ENCODE measurements at places on chromosomes 2 and 18.

DNA sequence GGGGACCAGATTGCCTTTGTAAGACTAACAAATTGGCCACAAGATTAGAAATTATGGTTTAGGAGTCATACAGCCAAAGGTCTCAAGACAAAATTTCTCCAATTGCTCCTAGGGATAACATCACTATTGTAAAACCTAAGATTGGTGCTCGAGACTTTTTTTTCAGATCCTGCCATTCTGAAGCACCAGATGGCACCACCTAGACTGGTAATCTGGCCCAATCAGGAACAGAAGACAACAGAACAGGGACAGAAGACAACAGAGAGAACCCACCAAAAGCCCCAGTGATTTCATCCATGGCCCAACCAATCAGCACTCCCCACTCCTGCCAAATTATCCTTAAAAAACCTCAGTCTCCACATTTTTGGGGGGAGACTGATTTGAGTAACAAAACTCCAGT lies 66.8 kb downstream of the LINC00305 start:
- DNase-seq: no peak

DNA sequence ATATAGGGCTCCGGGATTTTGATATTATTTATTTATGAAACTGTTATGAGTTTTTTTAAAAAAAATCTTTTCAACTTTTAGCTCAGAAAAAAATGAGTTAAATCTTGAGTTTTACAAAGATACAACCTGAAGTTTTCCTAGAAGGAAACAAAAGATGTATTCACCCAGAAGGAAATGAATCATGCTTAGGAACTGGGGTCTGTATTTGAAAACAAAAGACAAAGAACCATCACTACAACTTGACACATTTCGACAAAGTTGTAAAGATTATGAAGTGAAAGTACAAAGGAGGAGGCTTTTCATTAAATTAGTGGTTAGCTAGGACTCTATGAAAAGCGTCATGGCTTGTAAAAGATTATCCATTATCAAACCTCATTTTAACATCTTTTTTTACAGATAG lies 143.3 kb downstream of the PDE1A start:
- no peak for DNase-seq

DNA sequence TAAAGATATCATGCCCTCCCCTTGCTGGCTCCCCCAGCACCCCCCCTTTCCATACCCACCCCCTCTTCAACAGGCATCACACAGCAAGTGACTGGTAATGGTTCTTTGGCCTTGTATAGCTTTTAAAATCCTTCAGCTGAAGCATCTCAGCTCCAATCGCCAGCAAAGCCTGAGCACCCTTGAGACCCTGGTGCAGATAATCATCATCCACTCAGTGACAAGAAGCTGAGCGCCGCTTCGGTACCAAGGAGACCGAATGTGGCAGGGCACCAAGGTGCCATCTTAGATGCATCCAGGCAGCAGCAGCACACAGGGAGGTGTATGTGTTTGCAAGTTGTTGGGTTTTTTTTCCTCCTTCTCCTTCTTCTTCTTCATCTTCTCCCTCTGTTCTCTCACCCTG lies 232.7 kb downstream of the BCL11A start:
- no peak for DNase-seq

DNA sequence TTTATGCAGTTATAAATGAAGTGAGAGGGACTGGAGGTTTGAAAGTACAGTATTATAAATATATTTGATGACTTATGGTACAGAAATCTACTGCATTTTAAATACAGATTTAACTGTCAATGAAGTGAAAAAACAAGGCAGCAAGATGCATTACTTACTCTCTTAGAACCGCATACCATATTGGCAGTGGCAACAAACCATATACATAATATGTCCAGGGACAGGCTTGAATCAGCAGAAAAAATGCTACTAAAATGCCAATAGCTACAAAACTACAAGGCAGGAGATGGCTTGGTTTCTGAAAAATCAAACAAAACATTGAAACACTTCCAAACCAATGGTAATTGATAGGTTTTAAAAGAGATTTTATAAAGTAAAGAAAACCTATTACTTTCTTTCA lies 77.2 kb downstream of the PIGN start:
- no peak for DNase-seq

GRCh38 chr2:151119374-151119773 lies 142.3 kb downstream of the RBM43 start:
- DNase-seq: no peak

DNA sequence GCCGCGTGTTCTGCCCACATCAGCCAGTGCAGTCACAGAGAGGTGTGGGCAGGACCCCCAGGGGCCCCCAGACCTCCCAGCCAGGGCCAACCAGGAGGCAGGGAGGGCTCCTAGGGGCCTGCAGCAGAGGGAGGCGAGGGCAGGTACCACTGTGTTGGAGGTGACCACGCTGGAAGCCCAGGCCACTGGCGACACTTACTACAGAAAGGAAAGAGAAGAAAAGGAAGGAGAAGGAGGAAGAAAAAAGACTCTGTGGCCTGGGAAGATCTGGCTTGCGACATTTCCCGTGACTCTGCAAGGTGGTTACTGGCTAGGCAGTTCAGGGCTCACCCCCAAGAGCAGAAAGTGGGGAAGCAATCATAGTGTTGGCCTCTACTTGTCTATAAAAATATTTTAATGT lies 98.1 kb upstream of the BCL2L11 start:
- DNase-seq: no peak

- DNase-seq: no peak
Observed at GRCh38 chr2:109679626-109680025, 65.5 kb downstream of the SOWAHC start.

GRCh38 chr2:25615386-25615785 lies 58.0 kb downstream of the DTNB start:
- no peak for DNase-seq

DNA sequence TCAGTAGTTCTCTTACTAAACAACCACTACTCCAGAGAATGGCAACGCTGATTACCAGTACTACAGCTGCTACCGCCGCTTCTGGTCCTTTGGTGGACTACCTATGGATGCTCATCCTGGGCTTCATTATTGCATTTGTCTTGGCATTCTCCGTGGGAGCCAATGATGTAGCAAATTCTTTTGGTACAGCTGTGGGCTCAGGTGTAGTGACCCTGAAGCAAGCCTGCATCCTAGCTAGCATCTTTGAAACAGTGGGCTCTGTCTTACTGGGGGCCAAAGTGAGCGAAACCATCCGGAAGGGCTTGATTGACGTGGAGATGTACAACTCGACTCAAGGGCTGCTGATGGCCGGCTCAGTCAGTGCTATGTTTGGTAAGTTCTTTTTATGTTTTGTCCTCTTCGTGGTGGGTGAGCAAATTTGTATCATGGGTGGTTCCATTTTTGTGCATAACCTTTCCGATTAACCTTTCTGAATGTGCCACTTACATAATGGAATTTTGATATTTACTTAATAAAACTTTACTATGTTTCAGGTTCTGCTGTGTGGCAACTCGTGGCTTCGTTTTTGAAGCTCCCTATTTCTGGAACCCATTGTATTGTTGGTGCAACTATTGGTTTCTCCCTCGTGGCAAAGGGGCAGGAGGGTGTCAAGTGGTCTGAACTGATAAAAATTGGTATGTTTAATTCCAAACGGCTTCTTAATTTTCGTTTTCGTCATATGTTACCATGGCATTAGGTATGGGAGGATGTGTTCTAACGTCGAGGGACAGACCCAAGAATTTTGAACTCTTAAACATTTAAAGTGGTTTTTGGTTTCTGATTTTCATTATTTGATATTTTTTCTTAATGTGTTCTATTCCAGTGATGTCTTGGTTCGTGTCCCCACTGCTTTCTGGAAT lies 1.3 kb downstream of the SLC20A1 start:
- DNase-seq: no peak

GRCh38 chr2:68466361-68466777 lies 725 bp downstream of the FBXO48 start:
- DNase-seq: no peak

GRCh38 chr2:231461516-231461971 lies 2.7 kb downstream of the NCL start:
- no peak for DNase-seq

DNA sequence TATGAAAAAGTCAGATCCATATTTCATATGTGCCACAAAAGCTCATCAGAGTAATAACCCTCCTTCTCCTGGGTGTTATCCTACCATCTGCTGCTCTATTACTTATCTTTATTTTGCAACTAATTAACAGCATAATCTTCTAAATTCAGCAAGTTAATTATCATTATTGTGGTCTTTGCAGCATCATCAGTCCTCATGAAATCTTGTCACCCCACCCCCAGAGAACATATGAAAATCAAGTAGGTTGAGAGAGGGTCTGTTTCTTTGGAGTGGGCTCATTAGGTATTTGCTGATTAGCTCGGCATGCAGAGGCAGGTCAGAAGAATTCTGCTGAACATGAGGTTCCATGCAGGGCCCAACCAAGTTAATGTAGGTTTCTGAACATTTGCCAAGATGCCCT lies 64.8 kb downstream of the ATF2 start:
- no peak for DNase-seq

- DNase-seq: no peak
Observed at GRCh38 chr2:60899230-60899891, 18.0 kb downstream of the REL start.

GRCh38 chr18:65753520-65753919 lies 2.7 kb downstream of the CDH7 start:
- no peak for DNase-seq

- DNase-seq: peak; percentile 13
Observed at GRCh38 chr2:174682007-174682577, 82.2 kb downstream of the CHRNA1 start.

GRCh38 chr2:236501026-236501425 lies 68.6 kb upstream of the ACKR3 start:
- DNase-seq: no peak

GRCh38 chr18:12895626-12896025 lies 11.6 kb upstream of the PTPN2 start:
- DNase-seq: no peak

DNA sequence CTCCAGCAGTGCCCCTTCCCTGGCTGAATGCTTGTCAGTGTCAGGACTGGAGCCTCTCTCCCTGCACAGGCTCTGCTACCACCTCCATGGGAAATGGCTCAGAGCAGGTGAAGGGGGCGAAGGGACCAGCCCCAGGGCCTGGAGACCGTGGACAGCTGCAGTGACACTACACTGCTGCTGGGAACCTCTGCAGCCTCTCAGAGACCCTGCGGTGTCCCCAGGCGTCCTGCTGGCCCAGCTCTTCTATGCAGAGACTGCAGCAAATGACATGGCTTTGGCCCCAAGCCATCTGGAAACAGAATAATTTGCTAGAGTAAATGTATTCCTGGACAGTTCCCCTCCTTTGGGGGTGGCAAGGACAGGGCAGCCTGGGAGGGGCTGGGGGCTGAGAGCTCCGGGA lies 53.2 kb downstream of the CIB4 start:
- DNase-seq: no peak

Measured in amniotic stem cell (primary cell).